ENCODE measurements at places on chromosomes 3 and 15.

GRCh38 chr15:75785771-75786574, 57.3 kb upstream of the UBE2Q2 start:
- no peak for DNase-seq

GRCh38 chr15:42427429-42428223, 63.3 kb downstream of the ZNF106 start:
- no peak for DNase-seq

DNA sequence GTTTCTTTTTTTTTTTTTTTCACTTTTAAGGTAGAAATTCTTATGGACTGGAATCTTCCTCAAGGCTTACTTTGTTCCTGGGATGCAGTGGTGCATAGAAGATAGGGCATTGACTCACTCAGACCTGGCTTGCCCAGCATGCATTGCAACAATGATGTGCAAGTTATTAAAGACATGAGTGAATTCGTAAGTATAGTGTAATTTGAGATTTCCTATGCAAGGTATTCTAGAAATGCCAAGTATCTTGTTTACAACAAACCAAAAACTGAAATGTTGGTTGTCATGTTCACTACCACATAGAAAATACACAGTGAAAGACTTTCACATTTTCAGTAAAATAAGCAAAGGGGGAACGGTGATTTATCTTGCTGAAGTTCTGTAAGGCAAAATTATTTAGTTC, 56.5 kb upstream of the FNDC3B start:
- no peak for DNase-seq

GRCh38 chr3:140505213-140505612, 172.7 kb upstream of the TRIM42 start:
- no peak for DNase-seq

DNA sequence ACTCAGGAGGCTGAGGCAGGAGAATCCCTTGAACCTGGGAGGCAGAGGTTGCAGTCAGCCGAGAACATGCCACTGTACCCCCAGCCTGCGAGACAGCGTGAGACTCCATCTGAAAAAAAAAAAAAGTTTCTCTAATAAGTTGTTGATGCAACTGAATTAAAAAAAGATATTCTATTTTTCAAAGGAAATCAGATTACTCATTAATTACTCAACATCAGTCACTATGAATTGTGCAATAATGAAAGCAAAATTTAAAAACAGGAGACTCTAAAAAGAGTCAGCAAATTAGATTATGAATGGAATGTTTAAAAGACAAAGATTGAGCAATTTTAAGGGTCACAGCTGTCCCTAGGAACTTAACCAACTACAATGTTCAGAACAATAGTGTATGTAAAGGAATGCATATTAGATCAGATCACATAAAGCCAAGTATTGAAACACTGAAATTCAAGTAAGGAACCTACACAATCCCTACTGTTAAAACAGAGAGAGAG, 60.2 kb upstream of the SLC4A7 start:
- DNase-seq: no peak

GRCh38 chr15:51751697-51752683, 593 bp downstream of the TMOD2 start:
- no peak for DNase-seq

- DNase-seq: no peak
Measured at GRCh38 chr3:69292959-69293574, 92.8 kb downstream of the FRMD4B start.

DNA sequence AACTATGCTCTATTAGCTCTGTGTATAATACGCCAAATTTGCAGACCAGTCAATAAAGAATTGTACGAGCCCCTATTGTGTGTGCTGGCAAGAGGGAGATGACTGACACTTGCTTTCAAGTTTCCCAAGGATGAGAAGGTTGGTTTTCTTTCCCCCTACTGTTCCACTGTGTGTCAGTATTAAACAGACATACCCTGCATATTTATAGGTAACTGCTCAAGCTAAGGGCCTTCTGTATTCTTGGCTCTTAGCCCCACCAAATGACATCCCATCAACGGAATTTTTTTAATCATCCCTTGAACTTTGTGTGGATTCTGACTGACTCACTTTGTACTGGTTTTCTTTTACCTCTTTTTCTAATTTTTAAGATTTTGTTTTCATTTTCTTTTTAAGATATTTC, 60.6 kb upstream of the GYG1 start:
- DNase-seq: no peak

Measured in LNCaP clone FGC (cell line).